RCC 7860 (cell line): ENCODE measurements at places on chromosomes 2 and 18.

DNA sequence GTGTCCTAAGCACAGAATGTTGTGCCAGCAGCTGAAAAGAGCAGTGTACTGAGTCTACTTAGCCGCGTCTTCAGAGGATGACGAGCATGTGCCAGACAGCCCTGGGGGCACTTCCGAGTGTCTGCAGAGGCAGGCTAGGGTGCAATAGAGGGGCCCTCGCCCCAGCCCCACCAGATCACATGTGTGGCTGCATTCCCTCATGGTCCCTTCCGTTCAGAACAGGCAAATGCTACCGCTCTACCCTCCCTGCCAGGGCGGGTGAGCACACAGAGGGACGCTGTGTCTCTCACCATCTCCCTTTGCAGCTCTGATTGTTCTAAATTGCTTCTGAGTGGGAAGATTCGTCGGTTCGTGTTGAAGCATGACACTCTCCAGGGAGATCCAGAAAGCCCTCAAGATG is 212.2 kb upstream of the RAB12 start:
- no peak for DNase-seq

GRCh38 chr2:100895934-100896685 is 76.2 kb downstream of the NPAS2 start:
- DNase-seq: no peak

DNA sequence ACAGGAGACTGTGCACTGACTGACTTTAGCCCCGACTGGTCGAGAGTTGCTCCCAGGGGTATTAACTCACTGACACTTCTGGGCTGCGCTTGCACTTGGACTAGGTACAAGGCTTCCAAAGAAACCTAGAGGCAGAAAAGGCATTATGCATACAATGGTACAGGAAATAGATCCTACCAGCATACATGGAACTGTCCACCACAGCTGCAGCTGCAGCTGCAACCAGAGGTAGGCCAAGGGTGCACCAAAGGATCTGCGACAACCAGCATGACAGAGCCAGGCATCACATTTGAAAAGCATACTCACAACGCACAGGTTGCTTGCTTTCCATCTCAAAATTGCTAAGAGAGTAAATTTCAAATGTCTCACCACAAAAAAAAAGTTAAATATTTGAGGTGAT is 22.6 kb upstream of the PGAP1 start:
- no peak for DNase-seq

GRCh38 chr2:74391209-74391579 is 11.1 kb upstream of the DCTN1 start:
- DNase-seq: peak; percentile 19

DNA sequence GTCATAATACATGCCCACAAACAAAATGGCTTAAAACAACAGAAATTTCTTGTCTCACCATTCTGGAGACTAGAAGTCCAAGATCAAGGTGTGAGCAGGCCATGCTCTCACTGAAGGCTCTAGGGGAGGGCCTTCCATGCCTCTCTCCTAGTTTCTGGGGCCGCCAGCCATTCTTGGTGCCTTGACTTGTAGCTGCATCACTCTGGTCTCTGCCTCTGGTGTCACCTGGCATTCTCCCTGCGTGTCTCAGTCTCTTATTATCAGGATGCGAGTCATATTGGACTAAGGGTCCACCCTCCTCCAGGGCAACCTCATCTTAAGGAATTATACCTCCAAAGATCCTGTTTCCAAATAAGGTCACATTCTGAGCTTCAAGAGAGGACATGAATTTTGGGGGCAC is 76.1 kb downstream of the KCNF1 start:
- no peak for DNase-seq

DNA sequence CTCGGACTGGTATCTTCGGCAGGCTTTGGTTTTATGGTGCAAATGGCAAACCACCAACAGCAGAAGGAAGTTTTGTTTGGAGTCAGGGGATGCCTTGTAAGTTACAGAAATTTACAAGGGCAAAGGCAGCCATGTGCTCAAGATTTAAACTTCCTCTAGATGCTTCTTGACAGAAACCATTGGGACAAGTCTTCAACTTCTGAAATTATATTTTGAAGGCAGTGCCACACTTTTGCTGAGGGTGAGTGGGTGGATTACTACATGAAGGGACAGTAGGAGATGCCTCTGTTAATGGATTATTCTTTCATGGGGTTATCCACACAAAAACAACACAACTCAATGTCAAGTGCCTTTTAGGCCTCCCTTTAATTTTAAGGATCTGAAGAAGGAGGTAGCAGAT is 97.9 kb downstream of the VAPA start:
- no peak for DNase-seq

DNA sequence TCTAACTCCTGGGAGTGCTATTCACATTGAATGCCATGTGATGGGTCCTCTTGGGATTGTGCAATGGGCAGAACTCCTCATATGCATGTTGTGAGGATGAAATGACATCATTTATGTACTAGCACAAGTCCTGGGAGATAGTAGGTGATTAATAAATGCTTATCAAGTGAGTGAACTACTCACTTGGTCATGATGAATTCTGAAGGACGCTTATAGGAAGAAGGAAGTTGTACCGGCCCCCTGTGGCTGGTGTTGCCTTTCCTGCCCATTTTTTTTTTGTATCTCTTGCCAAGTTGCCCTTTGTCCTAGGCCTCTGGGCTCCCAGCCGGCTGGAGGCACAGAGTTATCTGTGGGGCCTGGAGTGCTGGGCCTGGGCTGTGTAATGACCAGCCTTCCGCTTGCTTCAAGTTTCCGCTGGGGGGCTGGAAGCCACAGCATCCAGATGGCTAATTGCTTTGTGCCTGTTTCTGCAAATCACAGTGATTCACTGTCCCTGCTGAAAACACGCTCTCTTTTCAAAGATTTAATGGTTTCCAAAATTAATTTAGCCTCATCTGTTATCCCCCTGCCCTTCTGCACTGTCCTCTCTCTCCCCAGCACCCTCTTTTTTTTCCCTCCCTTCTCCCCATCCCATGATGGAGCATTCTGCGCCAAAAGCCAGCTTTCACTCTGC is 33.7 kb upstream of the MRPL33 start:
- DNase-seq: peak; percentile 86

GRCh38 chr18:64474773-64475172 is 325.9 kb upstream of the LINC00305 start:
- DNase-seq: no peak
